ENCODE measurements at places on chromosomes 1 and 21.

GRCh38 chr1:225834417-225835329 is 24.7 kb downstream of the EPHX1 start:
- DNase-seq = no peak

GRCh38 chr1:46687093-46687659 is 15.5 kb downstream of the TEX38 start:
- no peak for DNase-seq

- DNase-seq = no peak
Measured at GRCh38 chr1:227469708-227470107, 93.6 kb upstream of the ZNF678 start.

GRCh38 chr1:241639623-241640148 is 483 bp downstream of the CHML start:
- DNase-seq = no peak

DNA sequence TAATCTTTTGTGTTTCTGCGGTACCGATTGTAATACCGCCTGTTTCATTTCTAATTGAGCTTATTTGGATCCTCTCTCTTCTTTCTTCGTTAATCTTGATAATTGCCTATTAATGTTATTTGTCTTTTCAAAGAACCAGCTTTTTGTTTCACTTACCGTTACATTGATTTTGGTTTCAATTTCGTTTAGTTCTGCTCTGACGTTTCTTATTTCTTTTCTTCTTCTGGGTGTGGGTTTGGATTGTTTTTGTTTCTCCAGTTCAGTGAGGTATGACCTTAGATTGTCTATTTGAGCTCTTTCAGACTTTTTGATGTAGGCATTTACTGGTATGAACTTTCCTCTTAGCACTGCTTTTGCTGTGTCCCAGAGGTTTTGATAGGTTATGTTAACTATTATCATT is 9.4 kb downstream of the OR2M2 start:
- no peak for DNase-seq

GRCh38 chr1:159921251-159921650 is 4.1 kb downstream of the TAGLN2 start:
- DNase-seq = no peak

DNA sequence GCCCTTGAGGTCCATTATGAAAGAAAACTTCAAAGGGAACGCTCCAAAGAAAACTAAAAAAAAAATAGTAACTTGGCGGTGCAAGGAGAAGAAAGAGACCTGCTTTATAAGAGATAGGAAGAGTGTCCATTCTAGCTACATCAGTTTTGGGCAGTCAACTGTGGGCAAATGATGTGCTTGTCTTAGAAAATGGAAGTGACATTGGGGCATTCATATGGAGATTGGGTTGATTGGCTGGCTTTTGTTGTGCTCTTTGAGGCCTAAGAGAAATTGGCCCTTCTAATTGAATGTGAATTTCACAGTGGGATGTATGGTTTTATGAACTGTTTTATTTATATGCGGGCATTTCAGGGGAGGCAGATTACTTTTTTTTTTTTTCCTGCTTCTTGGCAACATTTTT is 13.2 kb downstream of the PPP1R12B start:
- DNase-seq = no peak

DNA sequence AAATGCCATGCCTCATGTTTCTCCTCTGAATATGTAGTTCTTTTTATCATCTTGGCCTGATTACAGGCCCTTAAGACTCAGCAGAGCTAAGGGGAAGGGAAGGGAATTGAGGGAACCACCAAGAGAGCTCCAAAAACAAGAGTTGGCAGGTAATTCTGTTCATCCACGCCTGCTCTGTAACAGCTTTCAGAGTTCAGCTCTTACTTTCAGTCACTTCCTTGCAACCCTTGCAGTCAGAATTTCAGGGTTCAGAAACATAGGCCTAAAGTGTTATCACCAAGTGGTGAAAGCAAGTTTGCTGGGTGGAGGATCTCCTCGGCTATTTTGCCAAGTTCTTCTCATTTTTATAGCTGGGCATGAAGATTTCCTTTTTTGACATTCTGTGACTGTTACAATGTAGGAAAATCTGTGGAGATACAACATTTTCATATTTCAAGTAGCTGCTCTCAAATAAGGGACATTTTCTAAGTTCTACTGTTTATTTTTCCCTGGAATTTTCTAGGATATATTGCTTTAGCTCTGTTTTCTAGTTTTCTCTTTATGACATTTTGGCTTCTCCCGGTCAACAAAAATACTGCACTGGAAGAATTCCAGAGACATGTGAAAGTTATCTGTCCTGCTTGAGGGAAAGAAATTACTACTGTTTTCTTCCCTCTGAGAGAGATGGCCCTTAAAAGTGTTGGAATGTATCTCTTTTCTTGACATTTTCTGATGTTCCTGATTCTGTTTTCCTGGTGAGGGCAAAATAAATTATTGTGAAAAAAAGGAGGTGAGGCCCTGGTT is 251.8 kb upstream of the ST6GALNAC5 start:
- DNase-seq = no peak
